ENCODE measurements at places on chromosomes 7 and 10.

DNA sequence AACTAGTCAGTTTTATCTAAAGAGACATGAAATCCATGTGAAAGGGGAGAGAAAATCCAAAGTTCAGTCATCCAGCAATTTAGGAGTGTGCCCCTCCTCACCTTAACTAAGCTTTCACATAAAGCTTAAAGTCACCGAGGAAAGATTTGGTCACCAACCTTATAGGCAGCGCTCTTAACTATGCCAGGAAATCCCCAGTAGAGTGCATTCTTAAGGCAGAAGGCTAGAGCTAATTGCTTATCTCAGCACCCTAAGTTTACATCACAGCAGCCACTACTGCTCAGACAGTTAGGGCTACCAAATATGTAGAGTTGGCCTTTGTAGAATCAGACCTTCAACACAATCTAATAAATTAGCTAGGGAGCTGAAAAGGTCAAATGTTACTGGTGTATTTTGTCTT, 47.9 kb downstream of the MTPN start:
- no peak for DNase-seq

GRCh38 chr7:157224627-157225026, 85.9 kb downstream of the UBE3C start:
- peak; percentile 9 for DNase-seq

- DNase-seq, result no peak
These were observed 18.0 kb downstream of the AQP1 start for GRCh38 chr7:30929686-30930085.

DNA sequence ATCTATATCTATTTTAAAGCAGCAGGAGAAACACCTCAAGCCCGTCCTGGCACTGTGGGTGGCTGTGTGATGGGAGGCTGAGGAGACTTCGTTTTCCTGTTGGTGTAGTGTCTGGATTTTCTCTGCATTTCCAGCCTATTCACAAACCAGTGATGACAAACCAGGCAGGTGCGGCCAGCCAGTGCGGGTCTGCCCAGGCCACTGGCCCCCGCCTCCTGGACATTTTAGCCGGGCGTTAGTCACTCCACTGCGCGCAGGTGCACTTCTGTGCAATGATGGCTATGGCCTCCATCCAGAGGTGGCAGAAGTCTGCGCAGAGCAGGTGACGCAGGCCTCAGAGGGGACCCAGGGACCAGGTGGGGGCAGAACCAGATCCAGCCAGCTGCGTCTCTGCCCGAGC, 64.9 kb upstream of the PITRM1 start:
- no peak for DNase-seq

DNA sequence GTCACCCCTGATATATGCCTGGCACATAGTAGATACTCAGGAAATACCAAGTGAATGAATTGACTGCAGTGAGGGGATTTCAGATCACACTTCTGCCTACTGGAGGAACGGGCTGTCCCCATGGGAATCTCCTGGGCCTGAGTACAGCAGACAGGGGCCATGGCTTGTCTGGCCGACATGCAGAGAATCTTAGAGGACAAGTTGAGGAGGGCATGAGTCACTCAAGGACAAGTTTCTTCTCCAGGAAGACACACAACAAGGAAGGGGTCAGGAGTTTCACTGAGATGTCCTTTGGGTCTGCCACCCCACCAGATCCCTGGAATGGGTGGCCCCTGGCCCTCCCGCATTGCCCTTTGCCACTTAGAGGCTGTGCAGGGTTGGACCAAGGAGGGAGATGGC, 20.7 kb downstream of the PLPP4 start:
- DNase-seq, result no peak

DNA sequence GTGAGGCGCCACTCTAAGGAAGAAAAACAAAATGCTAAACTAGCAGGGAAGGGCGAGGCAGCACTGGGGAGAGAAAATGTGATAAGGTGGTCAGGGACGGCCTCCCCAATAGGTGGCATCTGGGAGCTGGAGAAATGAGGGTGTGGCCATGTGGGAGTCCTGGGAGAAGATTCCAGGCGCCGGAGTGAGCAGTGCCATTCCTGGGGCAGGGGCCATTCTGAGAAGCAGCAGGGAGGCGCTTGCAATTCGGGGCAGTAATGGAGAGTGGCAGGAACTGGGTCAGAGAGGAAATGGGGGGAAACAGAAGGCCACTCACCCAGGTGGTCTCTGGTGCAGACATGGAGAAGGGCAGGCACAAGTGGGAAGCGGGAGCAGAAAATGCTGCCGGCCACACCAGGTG, 61.8 kb upstream of the LRRC18 start:
- DNase-seq, result no peak

GRCh38 chr7:151873402-151873965, 3.4 kb downstream of the PRKAG2 start:
- no peak for DNase-seq

GRCh38 chr10:15103513-15103912, 6.4 kb downstream of the RPP38 start:
- DNase-seq, result no peak

DNA sequence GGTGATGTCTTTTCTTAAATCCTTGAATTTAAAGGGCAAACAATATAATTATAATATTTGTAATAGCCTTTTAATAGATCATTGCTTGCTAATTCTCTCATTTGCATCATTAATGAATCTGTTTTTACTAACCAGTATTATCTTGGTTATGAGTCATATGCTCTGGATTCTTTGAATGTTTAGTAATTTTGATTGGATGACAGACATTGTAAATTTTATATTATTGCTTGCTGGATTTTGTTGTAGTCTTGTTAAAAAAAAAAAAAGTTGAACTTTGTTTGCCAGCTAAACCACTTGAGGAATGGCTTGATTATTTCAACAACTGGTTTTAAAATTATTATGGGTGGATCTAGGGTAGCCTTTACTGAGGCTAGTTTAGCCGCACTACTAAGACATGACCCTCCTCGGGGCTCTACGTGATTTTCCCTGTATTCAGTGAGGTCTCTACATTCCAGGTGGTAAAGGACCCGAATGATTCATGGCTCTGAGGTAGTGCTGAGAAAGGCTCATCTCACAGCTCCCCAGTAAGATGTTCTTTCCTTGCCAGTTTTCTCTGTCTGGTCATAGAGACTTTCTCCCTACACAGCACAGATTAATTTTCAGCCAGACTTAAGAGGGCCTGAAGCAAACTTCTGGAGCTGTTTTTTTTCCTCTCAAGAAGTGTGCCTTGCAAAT, 8.5 kb downstream of the C10orf90 start:
- no peak for DNase-seq

DNA sequence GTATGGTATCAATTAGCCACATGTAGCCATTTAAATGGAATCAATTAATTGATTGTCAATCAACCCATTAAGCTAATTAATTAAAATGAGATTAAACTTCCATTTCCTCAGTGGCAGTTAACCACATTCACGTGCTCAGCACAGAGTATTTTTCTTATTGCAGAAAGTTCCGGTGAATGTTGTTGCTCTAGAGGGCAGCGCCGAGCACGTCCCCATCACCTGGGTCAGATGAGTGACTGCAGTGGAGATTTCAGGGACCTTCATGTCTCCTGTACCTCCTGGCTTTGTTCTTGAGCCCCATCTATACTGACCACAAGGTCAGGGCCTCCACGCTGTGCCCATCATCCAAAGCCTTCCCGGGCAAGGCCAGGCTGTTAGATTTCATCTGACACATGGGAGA, 168.8 kb upstream of the MKI67 start:
- DNase-seq, result no peak

DNA sequence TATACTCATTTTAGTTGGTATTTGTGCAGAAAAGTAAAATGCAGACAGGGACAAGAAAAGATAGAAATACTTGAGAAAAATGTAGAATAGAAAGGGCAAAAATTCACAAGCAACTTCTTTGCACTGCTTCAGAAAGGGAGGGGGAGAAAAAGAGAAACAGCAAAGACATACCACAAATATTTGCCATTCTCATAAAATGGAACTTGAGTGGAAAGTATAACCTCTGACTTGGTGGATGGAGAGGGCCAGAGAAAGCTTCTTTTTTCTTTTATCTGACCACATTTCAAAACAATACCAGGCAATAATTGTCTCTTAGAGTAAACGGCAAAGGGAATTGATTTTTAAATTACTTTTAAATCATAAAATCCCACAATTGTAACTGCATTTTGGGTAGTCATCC, 35.8 kb upstream of the TRUB1 start:
- no peak for DNase-seq

- DNase-seq, result no peak
These were observed 189.9 kb downstream of the MTERF1 start for GRCh38 chr7:91690541-91691070.

- DNase-seq, result no peak
These were observed 122.7 kb upstream of the PDSS1 start for GRCh38 chr10:26574783-26575182.

DNA sequence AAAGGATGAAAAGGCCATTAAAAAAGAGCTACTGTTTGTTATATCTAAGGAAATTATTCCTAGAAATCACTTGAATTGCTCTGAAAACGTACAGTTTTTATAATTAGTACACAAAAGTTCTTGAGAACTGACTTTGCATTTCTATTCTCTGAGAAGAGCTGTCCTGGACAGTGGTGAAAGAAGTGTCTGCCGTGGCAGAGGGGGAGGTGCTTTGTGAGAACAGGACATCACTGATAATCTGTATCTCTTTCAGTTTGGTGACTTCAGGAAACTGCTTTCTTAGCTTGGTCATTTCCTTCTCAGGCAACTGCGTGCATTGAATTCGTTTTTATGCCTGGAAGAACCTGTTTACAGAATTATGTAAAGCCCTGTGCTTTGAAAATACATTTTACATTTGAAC, 52.1 kb downstream of the POLL start:
- DNase-seq, result no peak

DNA sequence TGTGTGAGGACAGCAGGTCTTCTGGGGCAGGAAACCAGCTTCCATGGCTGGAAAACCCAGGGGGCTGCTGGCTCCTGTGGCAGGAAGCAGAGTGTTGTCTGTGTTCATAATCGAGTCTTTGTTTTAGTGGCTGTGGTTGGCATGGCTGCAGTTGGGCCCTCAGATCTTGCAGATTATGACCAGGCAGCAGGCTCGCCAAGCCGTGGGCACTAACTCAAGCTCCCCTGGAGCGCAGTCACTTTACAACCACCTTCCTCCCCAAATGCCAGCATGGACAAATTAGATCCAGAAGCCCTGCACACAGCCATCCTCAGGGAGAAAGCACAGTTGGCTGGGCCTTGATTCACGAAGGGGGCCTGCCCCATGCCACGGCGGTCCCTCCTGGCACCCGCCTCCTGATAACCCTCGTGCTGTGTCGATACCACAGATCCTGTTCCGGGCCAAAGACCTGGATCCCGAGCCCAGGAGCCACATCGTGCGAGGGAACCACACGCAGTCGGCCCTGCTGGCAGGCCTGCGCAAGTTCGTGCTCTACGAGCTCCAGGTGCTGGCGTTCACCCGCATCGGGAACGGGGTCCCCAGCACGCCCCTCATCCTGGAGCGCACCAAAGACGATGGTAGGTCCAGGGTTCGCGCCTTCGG, 552.5 kb upstream of the FOXK1 start:
- DNase-seq, result no peak

- DNase-seq, result no peak
These were observed 448.7 kb upstream of the PFKP start for GRCh38 chr10:2618690-2619089.

- no peak for DNase-seq
These were observed 9.4 kb upstream of the RFC2 start for GRCh38 chr7:74263399-74264120.

- no peak for DNase-seq
These were observed 16.6 kb downstream of the LOXL4 start for GRCh38 chr10:98251399-98251798.

GRCh38 chr7:131489881-131490280, 66.5 kb downstream of the PODXL start:
- no peak for DNase-seq

DNA sequence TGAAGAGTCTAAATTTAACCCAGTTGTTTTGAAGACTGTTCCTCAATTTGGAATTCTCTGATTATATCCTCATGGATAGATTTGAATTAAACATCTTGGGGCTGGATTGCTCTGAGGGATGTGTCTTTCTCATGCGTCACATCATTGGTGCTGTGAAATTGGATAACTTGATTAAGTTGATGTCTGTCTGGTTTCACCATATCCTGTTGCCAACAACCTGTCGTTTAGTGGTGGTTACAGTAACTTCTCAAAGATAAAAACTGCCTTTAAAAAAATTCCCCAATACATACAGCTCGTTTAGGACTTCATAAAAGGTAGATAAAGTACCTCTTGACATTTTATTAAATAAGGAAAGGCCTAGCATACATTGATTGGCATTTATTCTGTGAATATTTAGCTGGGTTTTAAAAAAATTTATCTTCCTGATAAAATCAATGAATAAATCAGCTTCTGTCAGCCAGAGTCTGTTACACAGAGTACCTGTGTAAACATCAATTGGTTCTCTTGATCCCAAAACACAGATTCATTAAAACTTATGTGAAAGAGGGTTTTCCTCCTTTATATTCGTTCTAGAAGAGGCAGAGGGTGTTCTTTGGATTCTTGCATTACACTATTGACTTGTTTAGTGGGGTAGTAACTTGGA, 10.5 kb downstream of the CRCP start:
- no peak for DNase-seq

DNA sequence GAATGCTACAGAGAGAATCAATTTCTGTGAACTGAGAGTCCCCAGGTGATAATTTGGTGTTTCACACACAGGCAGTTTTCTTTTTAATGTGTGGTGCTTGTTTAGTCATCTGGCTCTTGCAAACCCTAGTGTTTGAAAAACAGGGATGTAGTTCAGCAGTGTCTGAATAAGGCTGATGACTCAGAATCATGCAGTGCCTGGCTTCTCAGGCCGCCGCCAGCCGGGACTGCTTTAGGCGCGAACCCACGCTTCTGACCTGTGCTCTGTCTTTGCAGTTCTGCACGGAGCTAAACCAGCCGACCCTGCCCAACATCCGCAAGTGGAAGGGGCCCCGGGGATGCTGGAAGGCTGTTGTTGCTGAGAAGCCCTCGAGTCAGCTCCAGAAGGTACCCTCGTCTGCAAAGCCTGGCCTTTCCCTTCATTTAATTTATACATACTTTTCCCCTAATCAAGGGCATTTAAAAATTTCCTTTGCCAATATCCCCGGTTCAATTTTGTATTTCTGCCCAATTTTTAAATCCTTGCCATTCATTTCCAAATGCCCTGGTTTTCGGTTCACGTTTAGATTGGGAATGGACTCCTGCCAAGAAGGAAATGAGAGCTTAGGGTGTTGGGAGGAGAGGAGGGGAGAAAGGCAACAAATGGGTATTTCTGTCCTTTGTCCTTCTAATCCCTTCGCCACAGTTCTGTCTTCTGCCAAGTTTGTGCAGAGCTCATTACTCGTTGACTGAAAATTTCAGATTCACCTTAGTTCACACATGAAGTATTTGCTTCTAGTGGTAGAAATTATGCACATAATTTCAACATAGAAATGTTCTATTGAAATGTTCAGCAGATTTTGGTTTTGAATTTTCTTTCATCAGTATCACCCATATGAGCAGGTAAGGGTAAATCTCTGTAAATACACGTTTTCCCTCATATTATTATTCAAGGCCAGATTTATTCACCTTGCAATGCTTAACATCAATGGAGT, 108.5 kb upstream of the ANLN start:
- DNase-seq, result peak; percentile 39

- no peak for DNase-seq
These were observed 146.2 kb upstream of the SLC26A5 start for GRCh38 chr7:103592187-103592586.
